Liver (tissue), 10 donors: ENCODE measurements at places on chromosomes 11 and 22. TPM values are rescaled to one million over a fixed set of nuclear protein-coding genes. Genes with fewer than 3 reads are reported as not detected.

KRTAP5-10 gene
- total RNA-seq: 0.14 TPM

- DNase-seq: no peak
Observed at GRCh38 chr11:119316016-119316728, 758 bp downstream of the MCAM start.

DNA sequence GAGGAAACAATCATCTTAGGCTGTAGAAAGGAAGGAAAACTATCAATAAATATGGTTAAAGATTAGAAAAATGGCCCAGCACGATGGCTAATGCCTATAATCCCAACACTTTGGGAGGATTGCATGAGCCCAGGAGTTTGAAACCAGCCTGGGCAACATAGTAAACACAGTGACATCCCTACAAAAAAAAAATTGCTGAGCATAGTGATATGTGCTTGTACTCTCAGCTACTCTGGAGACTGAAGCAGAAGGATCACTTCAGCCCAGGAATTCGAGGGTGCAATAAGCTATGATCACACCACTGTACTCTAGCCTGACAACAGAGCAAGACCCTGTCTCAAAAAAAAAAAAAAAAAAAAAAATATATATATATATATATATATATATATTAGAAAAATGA, 54.9 kb downstream of the ARFGAP2 start:
- no peak for DNase-seq

DNA sequence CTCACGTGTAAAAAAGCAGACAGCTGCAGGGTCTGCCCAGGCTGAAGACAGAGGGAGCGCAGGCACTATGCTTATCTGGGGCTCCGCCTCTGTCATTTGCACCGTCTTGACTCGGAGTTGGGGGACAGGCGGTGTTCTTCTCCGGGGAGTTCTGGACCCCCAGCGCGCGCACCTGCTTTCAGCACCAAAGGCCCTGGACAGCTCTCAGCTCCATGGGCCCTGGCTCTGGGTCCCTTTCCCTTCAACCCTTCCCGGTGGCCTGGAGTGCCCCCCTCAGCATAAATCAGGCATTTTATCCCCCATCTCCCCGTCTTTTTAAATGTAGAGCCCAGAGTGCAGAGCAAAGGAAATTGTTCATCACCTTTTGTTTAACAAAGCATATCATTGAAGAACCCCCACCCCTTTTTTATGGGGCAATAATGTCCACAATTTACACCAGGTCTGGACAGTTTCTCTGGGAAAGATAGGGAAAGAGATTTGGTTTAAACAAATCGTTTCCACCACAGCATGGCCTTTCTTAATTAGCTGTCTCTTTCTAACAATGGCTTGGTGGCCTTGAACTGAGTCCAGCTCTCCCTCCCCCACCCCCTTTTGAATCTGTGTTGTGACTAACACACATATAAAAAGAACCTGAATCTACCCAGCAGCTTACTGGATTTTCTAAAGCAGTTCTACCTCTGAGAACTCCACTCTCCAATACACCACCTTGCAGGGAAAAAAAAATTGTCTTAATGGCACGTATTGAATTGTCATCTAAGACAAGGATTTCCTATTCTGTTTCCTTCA, 1.7 kb downstream of the SEZ6L start:
- no peak for DNase-seq

- no peak for DNase-seq
Observed at GRCh38 chr11:106468086-106468485, 390.6 kb downstream of the AASDHPPT start.

DNA sequence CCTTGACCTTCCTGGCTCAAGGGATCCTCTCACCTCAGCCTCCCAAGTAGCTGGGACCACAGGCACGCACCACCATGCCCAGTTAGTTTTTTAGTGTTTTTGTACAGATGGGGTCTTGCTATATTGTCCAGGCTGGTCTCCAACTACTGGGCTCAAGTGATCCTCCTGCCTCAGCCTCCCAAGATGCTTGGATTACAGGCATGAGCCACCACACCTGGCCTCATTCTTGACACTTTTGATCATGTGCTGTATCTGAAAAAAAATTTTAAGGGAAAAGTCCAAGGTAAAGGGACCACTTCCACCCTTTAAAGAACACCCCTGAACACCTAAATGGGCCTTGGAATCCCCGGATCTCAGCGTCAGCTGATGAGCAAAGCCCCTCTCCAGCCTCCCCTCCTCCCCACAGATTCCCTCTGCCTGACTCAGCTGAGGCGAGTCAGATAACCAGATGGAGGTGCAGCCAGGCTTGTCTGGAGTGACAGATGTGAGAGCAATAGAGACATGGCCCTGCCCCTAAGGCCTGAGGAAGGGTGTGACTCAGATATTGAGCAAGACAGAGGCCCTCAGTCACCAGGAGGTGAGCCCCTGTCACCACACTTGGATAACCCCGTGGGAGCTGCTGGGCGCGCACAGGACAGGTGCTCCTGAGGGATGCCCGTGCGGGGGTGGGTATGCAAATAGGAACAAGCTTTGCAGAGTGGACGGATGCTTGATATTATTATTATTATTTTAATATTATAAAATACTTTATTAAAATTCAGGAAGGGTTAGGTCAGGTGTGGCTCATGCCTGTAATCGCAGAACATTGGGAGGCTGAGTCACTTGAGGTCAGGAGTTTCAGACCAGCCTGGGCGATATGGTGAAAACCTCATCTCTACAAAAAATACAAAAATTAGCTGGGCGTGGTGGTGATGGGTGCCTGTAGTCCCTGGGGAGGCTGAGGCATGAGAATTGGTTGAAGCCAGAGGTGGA, 5.0 kb upstream of the CCDC88B start:
- peak; percentile 77 for DNase-seq

CACNA1I gene
- total RNA-seq: under 0.01 TPM

DNA sequence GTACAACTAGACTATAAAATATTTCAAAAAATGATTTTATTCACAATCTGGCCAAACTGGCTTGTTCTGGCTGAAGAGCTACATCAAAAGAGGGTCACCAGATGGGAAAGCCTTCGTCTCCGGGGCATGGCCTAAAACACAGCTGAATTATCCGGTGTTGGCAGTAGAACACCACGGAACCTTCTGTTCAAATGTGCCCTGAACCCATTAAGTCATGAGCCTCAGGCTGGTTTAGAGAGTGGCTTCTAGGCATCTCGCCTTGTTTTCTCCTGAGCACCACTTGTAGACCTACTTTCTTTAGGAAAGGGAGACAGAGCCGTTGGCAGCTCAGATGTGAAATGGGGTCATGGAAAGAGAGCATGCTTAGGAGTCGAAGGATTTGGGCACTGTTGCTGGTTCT, 890.2 kb downstream of the NTM start:
- DNase-seq: no peak

ASPHD2 gene
- total RNA-seq: 0.17 TPM

- DNase-seq: no peak
Observed at GRCh38 chr11:14317659-14318325, 41.2 kb downstream of the RRAS2 start.

- DNase-seq: peak; percentile 68
Observed at GRCh38 chr11:129853518-129854231, 38.0 kb downstream of the TMEM45B start.
